ENCODE measurements at places on chromosomes 4 and X.

DNA sequence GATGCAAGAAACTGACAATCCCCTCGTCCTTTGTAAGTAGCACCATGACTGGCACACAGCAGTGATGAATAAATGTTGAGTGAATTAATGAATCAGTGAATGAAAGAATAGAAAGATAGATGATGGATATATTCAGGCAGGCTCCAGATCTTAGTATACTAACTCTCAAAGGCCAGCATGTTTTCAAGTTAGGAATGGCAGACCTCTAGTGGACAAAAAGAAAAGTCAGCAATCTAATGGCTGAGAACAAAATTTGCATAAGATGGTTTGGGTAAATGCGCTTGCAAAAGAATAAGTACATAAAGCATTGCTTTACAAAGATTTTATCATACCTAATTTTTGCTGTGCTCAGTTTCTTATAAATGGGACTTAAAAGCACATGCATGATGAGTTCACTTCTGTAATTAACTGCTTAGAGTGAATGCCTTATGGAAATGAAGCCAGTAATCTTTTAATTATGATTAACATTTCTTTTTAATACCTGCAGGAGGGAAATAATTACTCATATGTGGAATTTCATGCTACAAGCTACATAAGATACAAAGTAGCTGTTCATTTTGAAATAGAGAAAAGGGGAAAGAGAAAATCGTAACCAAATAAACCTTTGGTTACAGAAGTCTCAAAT lies 126.9 kb upstream of the GPRIN3 start:
- DNase-seq, result no peak

DNA sequence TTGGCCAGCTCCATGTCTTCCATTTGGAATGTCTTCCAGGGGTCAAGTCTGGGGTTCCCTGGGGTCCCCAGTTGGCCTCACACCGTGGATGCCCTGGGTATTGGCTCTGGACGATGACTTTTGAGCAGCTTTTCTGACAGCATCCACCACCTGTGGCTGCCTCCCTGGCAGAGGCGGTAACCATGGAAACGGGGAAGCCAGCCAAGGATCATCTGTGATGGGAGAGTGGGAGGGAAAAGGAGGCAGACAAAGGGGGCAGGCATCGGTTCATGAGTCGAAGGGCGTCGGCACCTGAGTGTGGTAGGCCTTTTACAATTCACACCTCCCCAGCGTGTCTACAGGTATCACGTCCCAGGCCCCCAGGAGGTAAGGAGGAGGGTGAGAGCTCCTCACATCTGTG lies 152.2 kb downstream of the ASMT start:
- no peak for DNase-seq

- no peak for DNase-seq
These were observed 855.0 kb upstream of the GRID2 start for GRCh38 chr4:91448668-91449330.

DNA sequence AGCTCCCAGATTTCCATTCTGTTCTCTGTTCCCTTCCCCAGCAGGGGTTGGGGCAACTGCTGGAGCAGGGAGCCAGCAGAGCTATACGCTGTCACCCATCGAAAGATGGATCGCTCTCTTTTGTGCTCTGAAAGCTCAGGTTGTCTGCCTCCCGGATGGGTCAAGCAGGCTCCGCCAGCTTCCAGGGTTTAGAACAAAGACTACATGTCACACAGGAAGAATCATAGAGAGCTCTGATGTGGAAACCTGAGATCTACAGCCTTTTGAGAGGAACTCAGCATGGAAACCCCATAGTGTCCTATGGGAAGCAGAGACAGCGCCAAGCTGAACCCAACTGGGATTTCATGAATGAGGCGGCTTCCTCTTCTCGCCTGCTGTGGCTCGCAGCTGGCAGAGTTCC lies 205.4 kb downstream of the HS3ST1 start:
- DNase-seq, result no peak

DNA sequence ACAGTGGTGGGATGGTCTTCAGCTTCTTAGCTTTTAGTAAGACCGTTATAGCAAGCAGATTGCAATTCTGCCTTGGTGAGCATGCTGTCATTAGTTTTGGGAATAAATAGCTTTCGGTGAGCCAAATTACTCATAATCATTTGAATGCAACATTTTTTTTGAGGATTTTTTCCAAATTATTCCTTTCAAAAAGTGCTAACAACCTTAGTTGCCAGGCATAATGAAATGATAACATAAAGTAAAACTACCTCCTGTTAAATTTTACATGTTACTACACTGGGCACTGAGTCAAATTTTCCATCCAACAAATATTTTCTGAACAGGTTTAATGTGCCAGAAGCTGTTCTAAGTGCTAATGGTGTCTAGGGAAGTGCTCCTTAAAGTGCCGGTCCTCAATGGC lies 15.8 kb upstream of the NPFFR2 start:
- no peak for DNase-seq

- no peak for DNase-seq
These were observed 183.7 kb downstream of the SPATA18 start for GRCh38 chr4:52234561-52235440.

- DNase-seq, result no peak
These were observed 69.7 kb downstream of the ANKRD50 start for GRCh38 chr4:124642846-124643245.

- DNase-seq, result no peak
These were observed 40.4 kb upstream of the PGK1 start for GRCh38 chrX:78063687-78064086.

- no peak for DNase-seq
These were observed 188.4 kb upstream of the TBC1D9 start for GRCh38 chr4:140944572-140944971.

- DNase-seq, result no peak
These were observed 28.4 kb upstream of the CLCN4 start for GRCh38 chrX:10128386-10128785.

GRCh38 chrX:90040807-90041206 lies 119.1 kb downstream of the TGIF2LX start:
- no peak for DNase-seq

- DNase-seq, result no peak
These were observed 140.5 kb downstream of the LRBA start for GRCh38 chr4:150874338-150875226.

- DNase-seq, result no peak
These were observed 103.2 kb downstream of the VCX2 start for GRCh38 chrX:8067754-8068462.

DNA sequence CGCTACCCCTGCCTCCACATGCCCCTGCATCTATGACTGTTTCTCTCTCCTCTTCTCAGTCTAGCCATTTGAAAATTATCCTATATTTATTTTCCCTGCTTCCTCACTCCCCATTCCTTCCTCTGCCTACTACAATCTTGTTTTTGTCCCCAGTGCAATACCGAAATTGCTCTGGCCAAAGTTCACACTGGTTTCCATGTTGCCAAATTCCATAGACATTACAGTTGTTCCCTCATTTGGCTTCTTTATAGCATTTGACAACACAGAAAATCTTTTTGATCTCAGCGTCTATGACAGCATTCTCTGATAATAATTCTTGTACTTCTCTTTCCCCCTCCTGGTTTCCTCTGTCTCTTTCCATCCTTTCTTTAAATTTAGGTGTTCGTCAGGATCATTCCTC lies 99.4 kb downstream of the GPR82 start:
- no peak for DNase-seq

- no peak for DNase-seq
These were observed 236.7 kb upstream of the PGRMC2 start for GRCh38 chr4:128524311-128524710.

- no peak for DNase-seq
These were observed 21.8 kb downstream of the ARSD start for GRCh38 chrX:2907295-2907694.

DNA sequence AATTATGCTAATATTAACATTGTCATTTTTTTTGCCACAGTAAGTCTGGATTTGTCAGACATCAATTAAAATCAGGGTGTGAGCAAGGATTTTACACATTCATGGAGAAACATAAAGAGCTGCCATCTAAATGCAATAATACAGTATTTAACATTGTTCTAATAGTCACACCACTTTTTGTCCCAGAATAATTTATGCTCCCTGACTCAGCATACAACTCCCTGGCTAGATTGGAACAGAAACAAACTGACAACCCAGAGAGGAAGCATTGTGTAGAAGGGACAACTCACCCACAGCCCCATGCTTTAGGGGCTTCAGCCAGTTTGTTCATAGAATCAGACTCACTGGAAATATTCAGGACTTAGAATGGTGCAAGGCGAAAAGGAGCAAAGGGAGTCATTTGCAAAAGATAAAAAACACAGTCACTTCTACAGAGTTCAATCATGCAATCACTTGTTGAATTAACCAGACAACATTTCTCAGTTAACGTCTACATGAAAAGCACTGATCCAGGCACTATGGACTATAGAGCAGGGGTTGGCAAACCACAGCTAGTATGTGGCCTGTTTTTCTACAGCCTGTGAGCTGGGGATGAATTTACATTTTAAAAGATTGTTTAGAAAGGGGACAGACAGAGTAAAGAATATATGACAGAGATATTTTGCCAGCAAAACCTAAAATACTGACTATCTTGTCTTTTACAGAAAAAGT lies 26.4 kb upstream of the SEC24B start:
- no peak for DNase-seq

DNA sequence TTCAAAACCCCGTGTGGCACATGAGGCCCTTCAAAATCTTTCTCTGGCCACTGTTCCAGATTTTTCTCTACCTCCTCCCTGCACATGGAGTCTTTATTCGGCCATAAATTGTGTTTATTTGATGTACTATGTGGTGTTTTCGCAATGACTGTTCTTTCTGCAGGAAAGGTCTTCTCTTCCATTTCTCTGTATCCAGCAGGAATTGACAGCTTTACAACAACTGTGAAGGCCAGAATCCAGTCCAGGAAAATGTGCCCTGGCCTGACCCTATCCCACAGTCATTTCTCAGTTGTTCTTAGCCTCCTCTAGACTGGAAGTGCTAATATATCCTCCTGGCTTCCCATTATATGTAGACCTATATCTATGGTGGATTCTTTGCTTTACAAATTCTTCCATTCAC lies 191.4 kb downstream of the COL25A1 start:
- DNase-seq, result no peak

DNA sequence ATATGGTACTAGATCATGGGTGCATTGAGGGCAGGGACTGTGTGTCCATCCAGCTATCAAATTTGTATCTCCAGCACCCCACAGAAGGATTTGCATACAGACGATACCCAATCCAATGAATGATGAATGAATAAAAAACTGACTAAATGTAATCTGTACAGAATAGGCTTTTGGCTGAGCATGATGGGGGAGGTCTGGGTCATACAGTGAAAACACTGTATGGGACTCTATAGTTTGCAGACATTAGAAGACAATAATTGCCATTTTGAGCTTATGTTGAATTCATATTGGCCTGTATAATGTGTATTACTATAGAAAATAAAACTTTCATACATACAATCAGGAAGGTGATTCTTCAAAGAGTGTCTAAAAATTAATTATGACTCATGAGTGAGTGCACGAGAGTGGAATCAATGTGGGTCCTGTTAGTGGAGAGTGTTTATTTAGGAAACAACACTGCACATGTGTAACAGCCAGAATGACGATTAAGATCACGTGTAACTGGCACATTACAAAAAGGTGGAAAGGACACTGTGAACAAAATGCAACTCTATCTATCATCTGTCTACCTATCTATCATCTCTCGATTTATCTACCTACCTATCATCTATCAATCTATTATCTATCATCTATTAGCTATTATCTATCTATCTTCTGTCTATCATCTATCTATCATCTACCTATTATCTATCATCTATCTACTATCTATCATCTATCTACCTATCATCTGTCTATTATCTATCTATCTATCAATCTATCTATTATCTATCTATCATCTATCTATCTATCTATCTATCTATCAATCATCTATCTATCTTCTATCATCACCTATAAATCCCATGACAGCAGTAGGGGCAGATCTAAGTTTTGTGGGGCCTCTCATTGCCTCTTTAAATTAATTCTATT lies 201.3 kb downstream of the PTTG2 start:
- DNase-seq, result no peak

- DNase-seq, result no peak
These were observed 42.3 kb downstream of the ATRX start for GRCh38 chrX:77743720-77744119.

GRCh38 chrX:42073448-42073847 lies 150.1 kb upstream of the CASK start:
- DNase-seq, result no peak

DNA sequence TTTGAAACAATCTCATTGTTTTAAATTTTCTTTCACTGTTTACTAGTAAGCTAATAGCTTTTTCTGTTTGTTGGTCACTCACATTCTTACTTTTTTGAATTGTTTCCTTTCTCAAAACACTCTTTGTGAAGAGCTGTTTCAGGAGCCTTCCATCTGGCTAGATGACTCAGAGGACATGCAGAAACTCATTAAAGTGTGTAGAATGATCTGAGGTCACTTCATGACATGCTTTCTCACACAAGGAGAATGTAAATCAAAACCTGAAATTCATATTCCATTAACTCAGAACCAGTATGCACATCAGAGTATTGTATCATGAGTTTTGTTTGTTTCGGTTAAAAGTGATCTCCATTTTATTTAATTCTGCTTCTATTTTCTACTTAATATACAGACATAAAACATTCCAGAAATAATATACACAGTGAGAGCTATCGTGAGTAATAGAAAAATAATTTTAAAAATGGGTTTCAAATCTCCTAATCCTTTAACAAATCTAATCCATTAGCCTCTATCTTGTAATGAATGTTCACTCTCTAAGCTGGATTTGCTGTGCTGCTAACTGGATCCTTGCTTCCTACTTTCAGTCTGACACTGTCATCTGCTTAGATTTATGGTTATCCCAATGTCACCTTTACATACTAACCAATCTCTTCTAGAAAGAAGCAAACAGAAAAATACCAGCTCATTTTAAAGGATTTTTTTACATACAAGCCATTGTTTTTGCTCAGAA lies 449.6 kb downstream of the FSTL5 start:
- no peak for DNase-seq

- DNase-seq, result no peak
These were observed 9.2 kb upstream of the ABLIM2 start for GRCh38 chr4:8167815-8168214.

DNA sequence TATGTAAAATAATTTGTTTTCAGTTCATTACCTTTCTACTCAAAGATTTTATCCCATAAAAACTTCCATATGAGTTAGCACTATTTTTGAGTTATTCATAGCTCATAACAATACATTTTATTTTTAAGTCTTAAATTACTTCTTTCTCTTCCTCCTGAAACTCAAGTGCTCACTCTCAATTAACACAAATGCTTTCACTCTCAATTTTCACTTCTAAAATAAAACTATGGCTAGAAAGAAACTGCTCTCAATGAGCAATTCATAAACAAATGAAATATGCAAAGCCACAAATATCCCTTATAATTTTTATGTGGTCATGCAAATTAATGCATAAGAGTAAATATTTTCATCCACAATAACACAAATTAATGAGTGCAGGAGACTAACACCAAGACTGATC lies 38.8 kb downstream of the MAML3 start:
- DNase-seq, result no peak

- no peak for DNase-seq
These were observed 236.9 kb downstream of the DCLK2 start for GRCh38 chr4:150315175-150315574.

- no peak for DNase-seq
These were observed 93.0 kb downstream of the TSPAN7 start for GRCh38 chrX:38654302-38654701.

- DNase-seq, result no peak
These were observed 1.1 kb downstream of the UBE2D3 start for GRCh38 chr4:102826105-102826889.

GRCh38 chr4:185865901-185866328 lies 53.9 kb upstream of the SORBS2 start:
- DNase-seq, result no peak

- no peak for DNase-seq
These were observed 3.3 kb downstream of the HTT start for GRCh38 chr4:3077796-3078195.

All from CD4-positive, alpha-beta T cell treated with Interleukin-1 beta for 1 hour (primary cell).